Right hindlimb (tissue), 1 donor: ENCODE measurements at places on chromosomes 1 and 21.

GRCh38 chr1:163036671-163037070, 32.5 kb upstream of the RGS4 start:
- DNase-seq, result no peak

GRCh38 chr1:36367798-36368197, 17.9 kb downstream of the STK40 start:
- no peak for DNase-seq

DNA sequence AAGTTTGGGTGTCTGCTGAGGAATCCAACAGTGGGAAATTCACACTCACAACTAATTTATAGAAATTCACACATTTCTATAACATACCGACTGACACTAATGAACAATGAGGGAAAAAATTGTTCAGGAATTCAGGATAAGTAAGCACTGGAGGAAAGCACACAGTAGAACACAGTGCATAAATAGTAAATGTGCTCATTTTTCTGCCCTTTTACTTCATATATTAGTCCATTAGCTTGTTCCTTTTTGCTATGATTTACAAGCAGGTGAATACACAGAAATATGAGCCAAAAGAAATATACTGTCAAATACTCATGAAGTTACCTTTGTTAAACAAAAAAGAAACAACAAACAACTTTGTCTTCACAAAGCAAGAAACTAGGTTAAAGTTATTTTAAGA, 11.3 kb downstream of the NRIP1 start:
- DNase-seq, result no peak

DNA sequence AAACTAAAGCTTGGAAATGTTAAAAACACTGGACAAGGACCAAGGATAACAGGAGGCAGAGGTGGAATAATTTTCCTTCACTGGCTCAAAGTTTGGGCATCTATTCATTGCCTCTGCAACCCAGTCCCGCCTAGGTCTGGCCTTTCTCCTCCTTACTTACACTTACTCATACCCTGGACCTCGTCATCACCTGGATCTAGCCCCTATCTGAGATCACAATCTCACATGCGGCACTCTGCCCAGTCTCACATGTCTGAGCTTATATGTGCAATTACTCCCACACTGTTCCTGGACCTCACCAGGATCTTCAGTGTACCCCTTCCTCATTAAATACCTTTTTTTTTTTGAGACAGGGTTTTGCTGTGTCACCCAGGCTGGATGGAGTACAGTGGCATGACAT, 37.6 kb downstream of the NVL start:
- DNase-seq, result no peak

DNA sequence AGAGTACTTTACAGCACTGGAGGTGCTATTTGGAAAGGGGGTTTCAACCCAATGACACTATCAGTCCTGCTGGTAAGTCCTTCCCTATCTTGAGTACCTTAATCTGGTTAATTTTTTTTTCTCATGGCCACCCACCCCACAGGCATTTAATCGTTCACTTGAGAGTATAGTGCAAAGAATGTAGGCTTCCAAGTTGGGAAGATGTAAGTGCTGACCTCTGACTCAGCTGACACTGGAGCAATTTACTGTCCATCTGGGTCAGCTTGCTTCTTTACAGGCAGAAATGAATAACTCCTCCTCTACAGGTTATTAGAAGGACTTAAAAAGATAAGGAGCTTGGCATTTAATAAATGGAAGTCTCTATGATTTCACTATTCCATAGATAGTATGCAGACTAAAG, 89.6 kb downstream of the AK5 start:
- no peak for DNase-seq
